ENCODE measurements at places on chromosomes 4 and X.

- no peak for DNase-seq
Observed at GRCh38 chr4:151431728-151432127, 22.8 kb downstream of the FHIP1A start.

DNA sequence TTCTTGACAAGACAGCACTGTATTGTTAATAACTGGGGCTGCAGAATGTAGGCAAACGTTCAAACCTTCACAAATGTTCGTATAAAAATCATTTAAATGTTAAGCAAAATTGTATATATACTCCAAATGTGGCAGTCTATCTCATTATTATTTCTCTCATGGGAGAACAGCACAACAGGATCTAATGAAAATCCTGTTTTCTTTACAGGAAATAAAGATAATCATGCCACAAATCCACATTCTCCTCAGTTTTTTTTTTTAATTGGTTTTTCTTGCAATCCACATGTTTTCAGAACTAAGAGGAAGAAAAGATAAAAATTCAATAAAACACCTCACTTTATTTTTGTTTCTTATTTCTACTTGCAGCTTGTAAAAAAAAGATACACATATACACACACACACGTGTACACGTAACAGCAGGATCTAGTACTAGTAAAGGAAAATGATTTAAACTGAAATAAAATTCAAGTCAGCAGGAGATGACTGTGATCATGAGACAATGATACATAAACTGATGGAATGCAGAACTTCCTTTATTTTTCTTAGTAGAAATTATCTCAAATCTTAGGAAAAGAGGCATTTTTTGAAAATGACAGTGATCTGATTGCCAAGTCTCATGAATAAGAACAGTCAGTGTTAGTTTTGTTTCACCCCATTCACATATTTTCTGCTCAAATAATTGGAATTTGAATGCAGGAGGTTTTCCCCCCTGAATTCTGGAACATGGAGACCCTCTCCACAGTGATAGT is 11.3 kb downstream of the APBB2 start:
- DNase-seq = no peak

DNA sequence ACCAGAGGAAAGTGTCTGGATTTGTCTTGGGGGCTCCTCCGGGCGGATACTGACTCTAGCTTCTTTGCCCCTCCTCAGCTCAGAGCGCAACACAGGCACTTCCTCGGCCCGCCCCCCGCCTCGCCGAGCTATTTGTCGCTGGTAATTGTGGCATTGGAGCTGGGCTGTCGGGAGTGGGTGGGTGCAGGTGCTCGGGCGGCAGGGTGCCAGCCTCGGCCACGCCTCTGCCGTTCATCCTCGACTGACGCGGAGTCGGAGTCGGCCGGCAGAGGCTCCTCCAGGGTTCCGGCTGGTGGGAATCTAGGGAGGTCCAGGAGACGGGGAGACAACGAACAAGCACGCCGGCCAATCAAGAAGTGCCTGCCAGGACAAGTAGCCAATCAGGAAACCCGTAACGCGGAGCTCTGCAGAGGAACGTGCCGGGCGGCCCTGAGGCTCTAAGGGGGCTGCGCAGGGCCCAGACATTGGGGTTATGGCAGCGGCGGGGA is 3.9 kb upstream of the SYN1 start:
- DNase-seq = peak; percentile 50

GRCh38 chr4:95693594-95693993 is 144.8 kb upstream of the UNC5C start:
- no peak for DNase-seq

DNA sequence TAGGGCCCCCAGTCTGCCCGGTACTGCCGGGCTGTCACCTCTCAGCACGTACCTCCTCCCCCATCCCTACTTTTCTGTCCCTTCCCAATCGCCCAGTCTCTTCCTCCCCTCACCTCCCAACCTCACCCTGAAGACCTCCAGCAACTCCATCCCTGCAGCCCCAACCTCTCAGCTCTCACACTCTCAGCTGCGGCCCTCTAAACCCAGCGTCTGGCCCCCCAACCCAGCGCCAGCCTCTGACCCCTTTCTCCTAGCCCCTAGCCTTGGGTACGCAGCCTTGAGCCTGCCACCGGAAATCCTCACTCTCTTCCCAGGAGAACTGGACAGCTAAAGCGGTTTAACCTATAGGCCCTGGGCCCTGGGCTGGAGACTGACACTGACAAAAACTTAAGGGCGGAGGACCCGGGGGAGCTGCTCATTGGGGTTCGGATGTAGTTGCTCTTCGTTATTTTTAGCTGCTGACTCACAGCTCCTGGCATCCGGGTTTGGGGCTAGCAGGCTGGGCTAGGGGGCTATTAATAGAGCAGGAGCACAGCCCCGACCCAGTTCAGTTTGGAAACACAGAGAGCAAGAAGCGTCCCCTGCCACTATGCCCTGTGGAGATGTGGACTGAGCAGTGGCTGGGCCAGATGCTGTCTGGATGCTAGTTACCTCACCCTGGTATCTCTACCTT is 9.6 kb upstream of the DLG3 start:
- no peak for DNase-seq

DNA sequence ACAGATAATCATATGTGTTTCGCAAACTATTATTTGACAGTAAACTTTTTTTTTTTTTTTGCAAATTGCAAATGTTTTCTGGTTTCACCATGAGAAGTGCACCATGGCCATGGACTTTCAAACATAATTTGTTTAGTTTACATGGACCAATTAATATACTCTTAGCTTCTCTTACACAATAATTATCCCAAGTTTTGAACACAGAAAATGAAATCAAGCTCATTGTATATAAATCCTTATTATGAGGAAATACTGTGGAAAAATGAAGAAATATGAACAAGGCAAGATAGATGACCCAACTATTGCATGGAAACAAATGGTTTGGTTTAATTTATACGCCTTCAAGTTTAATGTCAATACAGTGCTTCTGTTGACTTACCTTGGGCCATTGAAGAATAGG is 3.9 kb downstream of the FGF5 start:
- DNase-seq = no peak

GRCh38 chr4:87262886-87263285 is 42.5 kb upstream of the KLHL8 start:
- DNase-seq = no peak

DNA sequence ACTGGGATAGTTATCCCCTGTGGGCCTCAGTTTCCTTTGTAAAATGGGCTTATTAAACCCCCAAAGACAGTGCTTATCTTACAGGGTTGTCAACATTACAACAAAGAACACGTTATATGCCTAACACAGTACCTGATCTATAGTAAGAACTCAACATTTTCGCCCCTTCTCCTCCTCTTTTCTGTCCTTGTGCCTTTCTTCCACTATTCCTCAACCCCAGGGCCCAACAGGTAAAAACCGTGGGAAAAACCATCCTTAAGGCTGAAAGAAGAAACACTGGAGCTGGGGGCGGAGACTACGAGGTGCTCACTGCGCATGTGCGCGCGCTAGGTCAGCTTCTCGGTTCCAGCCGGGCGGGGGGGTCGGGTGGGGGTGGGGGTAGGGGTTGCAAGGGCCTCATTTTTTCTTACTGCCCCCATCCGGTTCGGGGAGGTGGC is 426 bp upstream of the XIAP start:
- peak; percentile 75 for DNase-seq

Measured in stimulated activated CD8-positive, alpha-beta memory T cell treated with anti-CD3 and anti-CD28 coated beads, Interleukin-4, amount 100 ng/mL, for 48 hours (primary cell).